Thyroid gland (tissue), 4 donors: ENCODE measurements at places on chromosomes 6 and 20. TPM values are rescaled to one million over a fixed set of nuclear protein-coding genes. Genes with fewer than 3 reads are reported as not detected.

GLP1R gene
- 0.45 TPM for total RNA-seq

DNA sequence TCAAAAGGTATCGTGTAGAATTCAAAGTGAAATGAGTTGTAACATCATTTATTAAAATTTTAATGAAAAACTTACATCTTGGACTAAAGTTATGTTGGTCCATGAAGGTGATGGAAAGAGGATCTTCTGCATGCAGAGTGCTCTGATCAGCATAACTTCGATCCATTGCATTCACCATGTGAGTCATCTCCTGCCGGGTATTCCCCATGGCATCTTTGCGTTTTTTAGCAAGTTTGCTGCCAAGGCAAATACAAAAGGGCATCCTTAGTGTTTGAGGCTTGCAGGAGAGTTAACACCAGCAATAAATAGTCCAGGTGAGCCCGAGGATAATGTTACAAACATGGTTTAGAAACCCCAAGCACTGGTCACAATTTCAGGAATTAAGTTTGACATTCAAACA lies 104.2 kb upstream of the THEMIS start:
- no peaks in the 10 kb centered on the region for H3K4me1 ChIP-seq
- DNase-seq = no peak
- H3K36me3 ChIP-seq = no peaks in the 10 kb centered on the region
- H3K4me3 ChIP-seq = no peak overlapping the region
- H3K27ac ChIP-seq = no peak overlapping the region

DNA sequence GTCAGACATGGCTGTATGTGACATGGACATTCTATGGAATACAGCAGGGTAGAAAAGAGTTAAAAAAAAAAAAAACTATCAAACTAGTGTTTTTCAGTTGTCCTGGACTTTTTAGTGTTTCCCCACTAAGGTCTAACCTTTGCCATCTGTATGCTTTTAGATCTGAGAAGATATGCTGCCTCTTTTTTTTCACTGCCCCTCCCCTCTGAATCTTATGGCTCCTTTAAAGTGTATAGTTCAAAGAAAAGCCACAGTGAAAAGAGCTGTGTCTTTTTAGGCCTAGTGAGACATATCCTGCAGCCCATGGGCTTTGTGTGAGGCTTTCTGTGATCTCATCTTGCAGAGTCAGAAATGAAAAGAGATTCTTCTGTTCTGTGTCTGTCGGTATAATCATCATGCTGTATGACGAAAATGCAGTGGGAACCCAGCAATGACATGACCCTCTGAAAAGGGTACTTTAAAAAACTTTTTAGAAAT lies 29.3 kb downstream of the ADGRG6 start:
- no peaks in the 10 kb centered on the region for H3K27me3 ChIP-seq
- no peaks in the 10 kb centered on the region for H3K36me3 ChIP-seq
- H3K27ac ChIP-seq = no peak overlapping the region
- no peak for DNase-seq
- H3K4me3 ChIP-seq = no peak overlapping the region

- H3K36me3 ChIP-seq = peaks cover 12% of the 10 kb centered on the region
- H3K27ac ChIP-seq = no peak overlapping the region
- no peak overlapping the region for H3K4me3 ChIP-seq
- H3K4me1 ChIP-seq = peaks cover 36% of the 10 kb centered on the region
Observed at GRCh38 chr6:33732817-33733708, 13.6 kb downstream of the IP6K3 start.

DNA sequence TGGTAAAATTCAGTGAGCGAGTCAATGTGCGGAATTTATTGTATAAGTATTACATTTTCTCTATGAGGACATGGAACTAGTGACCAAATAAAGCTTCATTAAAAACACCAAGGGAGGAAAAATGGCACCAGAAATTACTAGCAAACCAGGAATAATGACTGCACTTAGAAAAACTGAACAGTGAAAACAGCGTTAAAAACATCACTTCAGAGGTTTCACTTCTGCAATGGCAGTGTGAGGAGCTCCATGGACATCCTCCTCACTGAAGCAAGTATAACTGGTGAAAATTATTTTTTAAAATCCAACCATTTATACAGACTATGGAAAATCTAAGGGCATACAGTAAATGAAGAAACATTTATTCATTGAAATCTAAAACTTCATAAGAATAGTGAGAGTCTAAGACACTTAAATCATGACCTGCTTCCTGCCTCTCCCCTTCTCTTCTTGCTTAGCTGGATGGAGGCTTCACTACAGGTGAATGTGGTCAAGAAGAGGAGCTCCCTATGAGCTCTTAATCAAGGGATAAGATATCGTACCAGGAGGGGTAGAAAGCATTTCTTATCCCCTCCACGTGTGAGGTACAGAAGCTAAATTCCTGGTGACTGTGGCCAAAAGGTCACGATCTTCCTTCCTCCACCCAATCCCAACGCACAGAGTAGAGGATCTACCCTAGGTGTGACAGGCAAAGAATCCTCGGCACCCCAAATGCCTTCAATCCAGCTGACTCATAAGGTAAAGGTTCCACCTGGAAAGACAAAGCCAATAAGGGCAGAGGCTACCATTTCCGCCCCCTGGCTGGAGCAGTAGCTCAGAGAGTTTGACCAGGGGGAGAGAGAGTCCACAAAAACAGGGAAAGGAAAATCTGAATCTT lies 12.3 kb upstream of the ASF1A start:
- no peak for DNase-seq
- no peaks in the 10 kb centered on the region for H3K36me3 ChIP-seq
- H3K4me3 ChIP-seq = no peak overlapping the region
- H3K4me1 ChIP-seq = no peaks in the 10 kb centered on the region

DNA sequence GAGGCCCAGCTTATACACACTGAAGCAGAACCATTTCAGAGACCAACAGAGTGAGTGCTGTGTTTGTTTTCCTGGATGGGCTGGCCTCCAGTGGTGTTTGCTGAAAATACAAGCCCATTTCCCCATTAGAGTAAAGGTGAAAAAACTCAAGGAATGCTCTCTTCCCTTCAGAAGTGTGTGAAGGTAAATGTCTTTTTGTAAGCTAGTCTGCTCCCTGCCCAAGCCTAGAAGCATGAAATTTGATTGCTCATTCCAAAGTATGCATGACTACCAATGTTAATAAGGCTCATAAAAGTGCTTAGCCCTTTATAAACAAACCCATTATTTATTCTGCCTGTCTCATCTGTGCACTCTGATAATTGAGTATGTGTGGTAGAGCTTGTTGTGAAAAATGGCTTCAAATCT lies 59.1 kb downstream of the ADGRF1 start:
- H3K27me3 ChIP-seq = no peaks in the 10 kb centered on the region
- H3K36me3 ChIP-seq = no peaks in the 10 kb centered on the region
- H3K27ac ChIP-seq = peak overlapping the region; percentile 79
- H3K4me1 ChIP-seq = peaks cover 28% of the 10 kb centered on the region

ID1 gene
- total RNA-seq = 1,350 TPM

- no peak overlapping the region for H3K27ac ChIP-seq
- no peak overlapping the region for H3K4me3 ChIP-seq
- no peaks in the 10 kb centered on the region for H3K27me3 ChIP-seq
- DNase-seq = no peak
- no peaks in the 10 kb centered on the region for H3K36me3 ChIP-seq
- no peaks in the 10 kb centered on the region for H3K4me1 ChIP-seq
Observed at GRCh38 chr6:55917751-55918415, 42.5 kb upstream of the BMP5 start.

LY6G6C gene
- not detected for total RNA-seq

DNA sequence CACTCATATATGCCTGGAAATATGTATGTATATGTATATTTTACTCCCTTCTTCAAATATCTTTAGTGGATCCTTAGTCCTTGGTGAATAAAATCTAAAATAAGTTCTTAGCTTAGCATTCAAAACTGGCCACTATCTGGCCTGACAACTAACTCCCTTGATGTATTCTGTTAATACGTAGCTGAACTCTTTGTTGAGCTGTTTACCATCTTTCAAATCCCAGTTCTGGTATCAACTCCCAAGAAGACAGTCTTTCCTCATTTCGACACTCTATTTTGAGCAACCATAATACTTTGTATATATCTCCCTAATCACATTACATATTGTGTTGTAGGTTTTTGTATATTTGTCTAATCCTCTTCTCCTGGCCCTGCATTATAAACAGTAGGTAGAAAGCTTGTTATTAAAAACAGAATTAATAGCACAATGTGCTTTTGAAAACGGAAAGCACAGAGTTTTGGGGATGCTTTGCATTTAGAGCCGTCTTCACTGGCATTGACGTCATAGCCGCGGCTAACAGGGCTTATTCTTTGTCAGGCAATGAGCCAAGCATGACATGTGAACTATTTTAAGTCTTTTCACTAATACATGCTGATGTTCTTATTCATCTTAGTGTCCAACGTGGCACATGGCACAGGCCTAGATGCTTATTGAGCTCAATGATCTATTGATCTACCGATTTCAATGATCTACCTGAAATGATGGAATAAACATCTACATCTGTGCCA lies 47.2 kb upstream of the CCN2 start:
- H3K4me1 ChIP-seq = no peaks in the 10 kb centered on the region
- no peak for DNase-seq
- H3K36me3 ChIP-seq = no peaks in the 10 kb centered on the region
- H3K27me3 ChIP-seq = no peaks in the 10 kb centered on the region
- H3K4me3 ChIP-seq = no peak overlapping the region

GRCh38 chr20:44856442-44856841 lies 29.1 kb upstream of the YWHAB start:
- no peak overlapping the region for H3K4me3 ChIP-seq
- no peaks in the 10 kb centered on the region for H3K27me3 ChIP-seq
- H3K27ac ChIP-seq = no peak overlapping the region
- H3K4me1 ChIP-seq = no peaks in the 10 kb centered on the region

GRCh38 chr6:43060034-43060754 lies 763 bp downstream of the KLC4 start:
- H3K4me3 ChIP-seq = peak overlapping the region; percentile 6
- peak; percentile 57 for DNase-seq
- no peaks in the 10 kb centered on the region for H3K27me3 ChIP-seq
- peaks cover 16% of the 10 kb centered on the region for H3K4me1 ChIP-seq

SRC gene
- total RNA-seq = 23.7 TPM

DNA sequence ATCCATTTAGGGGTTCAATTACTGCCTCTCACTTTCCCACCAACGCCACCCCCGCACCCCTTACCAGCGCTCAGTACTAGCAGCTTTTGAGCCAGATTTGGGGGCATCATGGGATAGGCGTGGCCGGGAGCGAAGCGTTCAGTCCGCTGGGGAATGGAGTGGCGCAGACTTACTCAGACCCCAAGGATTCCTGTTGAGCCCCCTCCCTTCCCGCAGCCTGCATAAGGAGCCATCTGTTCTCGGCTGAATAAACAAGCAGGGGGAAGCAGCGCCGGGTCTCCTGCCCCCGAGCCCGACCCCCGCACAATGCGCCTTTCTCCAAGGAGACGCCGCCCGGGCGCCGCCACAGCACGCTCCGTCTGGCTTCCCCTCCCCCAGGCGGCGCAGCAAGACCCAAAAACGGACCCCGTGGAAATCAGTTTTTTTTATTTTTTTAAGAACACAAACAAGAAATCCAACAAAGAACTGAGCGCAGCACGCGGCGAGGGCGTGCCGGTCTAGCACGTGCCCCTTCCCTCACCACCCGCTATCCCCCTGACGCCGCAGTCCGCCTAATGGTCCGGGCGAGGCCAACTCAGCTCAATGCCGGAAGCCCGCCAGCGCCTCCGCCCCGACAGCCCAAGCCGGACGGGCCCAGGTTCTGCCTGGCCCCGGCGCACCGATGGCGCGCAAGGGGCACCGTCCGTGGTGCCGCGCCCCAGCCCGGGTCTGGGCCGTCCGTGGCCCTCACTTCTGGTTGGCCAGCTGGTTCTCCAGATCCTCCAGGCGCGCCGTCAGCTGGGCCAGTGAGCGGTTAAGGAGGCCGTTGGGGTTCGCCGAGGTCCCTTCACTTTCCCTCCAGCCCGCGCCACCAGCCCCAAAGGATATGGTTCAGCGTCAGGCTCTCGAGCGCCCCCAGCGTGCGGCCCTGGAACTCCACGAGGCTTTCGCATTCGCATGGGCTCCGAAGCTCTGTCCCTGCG lies 13.3 kb upstream of the RBPJL start:
- peaks cover 9% of the 10 kb centered on the region for H3K4me1 ChIP-seq
- H3K36me3 ChIP-seq = no peaks in the 10 kb centered on the region
- no peak overlapping the region for H3K27ac ChIP-seq

DNA sequence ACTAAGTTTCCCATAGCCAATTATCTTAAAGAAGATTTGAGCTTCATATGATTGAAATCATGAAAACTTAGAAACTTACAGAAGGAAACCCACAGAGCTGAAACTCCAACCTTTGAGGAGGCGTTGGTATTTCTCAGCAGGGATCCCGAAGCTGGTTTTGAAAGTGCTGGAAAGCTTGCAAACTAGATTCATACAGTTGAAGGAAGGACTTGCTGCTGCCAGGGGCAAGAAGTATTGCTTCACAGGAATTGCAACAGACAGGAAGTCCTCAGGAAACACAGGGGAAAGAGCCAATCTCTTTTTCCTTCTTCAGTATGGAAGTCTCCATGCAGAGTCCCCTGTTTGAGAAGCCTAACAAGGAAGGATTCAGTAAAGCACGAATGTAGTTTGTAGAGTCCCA lies 419.7 kb downstream of the CD109 start:
- no peaks in the 10 kb centered on the region for H3K4me1 ChIP-seq
- H3K36me3 ChIP-seq = no peaks in the 10 kb centered on the region
- no peak overlapping the region for H3K4me3 ChIP-seq

RNF182 gene
- 1.3 TPM for total RNA-seq

DNA sequence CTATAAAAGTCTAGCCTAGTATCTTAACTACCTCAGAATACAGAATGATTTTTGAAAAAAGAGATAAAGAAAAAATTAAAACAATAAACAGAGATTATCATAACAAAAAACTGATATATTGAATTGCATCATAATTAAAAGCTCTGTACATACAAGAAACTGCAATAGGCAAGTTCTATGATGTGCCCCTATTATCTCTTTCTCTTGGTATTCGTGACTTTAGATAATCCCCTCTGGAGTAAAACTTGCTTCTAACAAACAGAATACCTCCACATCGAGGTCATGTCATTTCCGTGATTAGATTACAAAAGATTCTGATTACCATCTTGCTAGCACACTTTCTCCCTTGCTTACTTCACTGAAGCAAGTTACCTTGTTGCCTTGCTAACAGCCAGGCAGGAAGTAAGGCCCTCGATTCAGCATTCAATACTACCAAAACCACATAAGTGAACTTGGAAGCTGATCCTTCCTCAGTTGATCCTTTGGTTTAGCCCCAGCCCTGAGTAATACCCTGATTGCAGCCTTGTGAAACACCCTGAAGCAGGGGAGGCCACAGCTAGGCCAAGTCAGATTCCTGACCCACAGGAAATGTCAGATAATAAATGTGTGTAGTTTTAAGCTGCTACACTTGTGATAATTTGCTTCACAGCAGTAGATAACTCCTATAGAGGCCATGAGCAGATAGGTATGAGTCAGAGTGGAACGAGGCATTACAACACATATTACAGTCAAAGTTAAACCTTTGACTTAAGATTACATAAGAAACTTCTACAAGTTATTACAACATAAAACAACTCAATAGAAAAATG lies 53.7 kb upstream of the TMX4 start:
- no peak overlapping the region for H3K4me3 ChIP-seq
- DNase-seq = no peak
- H3K27me3 ChIP-seq = no peaks in the 10 kb centered on the region

APOM gene
- total RNA-seq = 4.4 TPM
